ENCODE measurements at places on chromosomes 6 and 20. TPM values are rescaled to one million over a fixed set of nuclear protein-coding genes. Genes with fewer than 3 reads are reported as not detected.

Gene MBOAT1
- total RNA-seq, result 10.3 TPM

Gene DDX27
- 13.4 TPM for total RNA-seq

Gene LY6G5C
- total RNA-seq, result 2.9 TPM

Gene WFDC12
- total RNA-seq, result not detected

Gene FAM83C
- not detected for total RNA-seq

Gene HUS1B
- total RNA-seq, result not detected

Gene GNAS-AS1
- total RNA-seq, result 0.29 TPM

Gene HDGFL1
- total RNA-seq, result not detected

Gene ABHD16B
- total RNA-seq, result not detected

Gene HSPA1L
- total RNA-seq, result 1.4 TPM

Gene ADGB
- not detected for total RNA-seq

Gene TRIM26
- 26.8 TPM for total RNA-seq

Gene LPIN3
- total RNA-seq, result 14.9 TPM

Gene HEY2
- total RNA-seq, result 45.3 TPM

Gene C6orf58
- not detected for total RNA-seq

Gene RNF39
- not detected for total RNA-seq

Gene KIF6
- 0.77 TPM for total RNA-seq

Gene MEI4
- 0.29 TPM for total RNA-seq

Gene OPRM1
- total RNA-seq, result not detected

Gene RCAN2
- 224 TPM for total RNA-seq

Gene CYP39A1
- total RNA-seq, result 3.4 TPM

Gene CRISP2
- not detected for total RNA-seq

Gene DNMT3B
- total RNA-seq, result 0.83 TPM

Gene LRRN4
- total RNA-seq, result 0.13 TPM

Gene TSBP1
- not detected for total RNA-seq

Gene RIPOR2
- 4.2 TPM for total RNA-seq

Gene ACSS1
- 137 TPM for total RNA-seq

Gene DLL1
- total RNA-seq, result 8.3 TPM

Gene TENT5A
- 47.2 TPM for total RNA-seq

Gene SIRPA
- 73.5 TPM for total RNA-seq

Gene FAM209A
- not detected for total RNA-seq

Gene HLA-F
- 25.5 TPM for total RNA-seq

Gene RAB44
- not detected for total RNA-seq

Gene CST4
- not detected for total RNA-seq

Gene SMLR1
- total RNA-seq, result not detected

Gene GSTA2
- not detected for total RNA-seq

Gene USP49
- 2.4 TPM for total RNA-seq

Gene KIF25
- total RNA-seq, result 0.11 TPM

Gene FOXC1
- total RNA-seq, result 3.5 TPM

Gene SNHG17
- 4.7 TPM for total RNA-seq

Gene EDN1
- 3.2 TPM for total RNA-seq

Gene GRM1
- 6.1 TPM for total RNA-seq

Gene CDSN
- total RNA-seq, result not detected

Gene CENPW
- total RNA-seq, result not detected

Gene SLC35D3
- total RNA-seq, result not detected

Gene CASS4
- total RNA-seq, result 3.5 TPM

Gene MMS22L
- 3.4 TPM for total RNA-seq

Gene MGME1
- total RNA-seq, result 13.1 TPM

Gene MYH7B
- 204 TPM for total RNA-seq

Gene PLN
- total RNA-seq, result 1,768 TPM

Gene RPS6KA2
- total RNA-seq, result 171 TPM

Gene SSTR4
- total RNA-seq, result not detected

Gene ZKSCAN4
- 2.5 TPM for total RNA-seq

Gene SLC22A16
- total RNA-seq, result 2.2 TPM
